ENCODE measurements at places on chromosomes 1 and 21.

- DNase-seq = no peak
Measured at GRCh38 chr1:68481041-68481440, 15.8 kb downstream of the DEPDC1 start.

DNA sequence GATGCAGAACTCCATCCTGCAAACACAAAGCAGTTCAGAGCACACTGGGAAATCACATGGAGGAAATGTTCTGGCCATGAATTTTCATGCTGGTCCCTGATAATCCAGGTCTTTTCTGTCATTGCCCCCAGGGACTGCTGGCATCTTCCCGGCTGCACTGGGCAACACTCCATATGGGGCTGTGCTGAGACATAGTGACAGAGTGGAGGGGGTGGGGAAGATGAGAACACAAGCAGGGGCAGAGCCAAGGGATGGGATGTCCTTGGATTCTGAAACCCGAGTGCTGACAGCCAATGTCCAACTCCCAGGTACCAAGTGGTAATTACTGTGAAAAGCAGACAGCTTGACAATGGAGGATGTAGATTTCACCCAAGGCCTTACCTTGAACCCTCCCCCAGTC lies 185.7 kb downstream of the HIVEP3 start:
- no peak for DNase-seq

DNA sequence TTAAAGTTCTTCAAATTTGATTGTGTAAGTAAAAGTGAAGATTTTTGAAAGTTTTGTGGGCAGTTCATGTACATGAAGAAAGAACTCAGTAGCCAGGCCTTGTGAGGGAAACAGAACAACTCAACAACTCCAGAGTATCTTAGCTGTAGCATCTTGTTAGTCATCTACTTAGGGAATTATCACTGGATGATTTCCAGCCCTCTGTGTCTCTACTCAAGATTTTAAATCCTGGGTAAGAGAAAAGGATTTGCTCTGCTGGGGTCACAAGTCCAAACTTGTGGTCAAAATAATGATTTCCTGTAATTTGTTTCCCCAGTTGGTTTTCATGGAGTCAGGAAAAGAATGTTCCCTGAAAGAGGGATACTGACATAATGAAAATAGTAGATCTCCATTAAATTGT lies 8.2 kb downstream of the OR10T2 start:
- DNase-seq = no peak

- peak; percentile 90 for DNase-seq
Measured at GRCh38 chr21:29164323-29164942, 34.0 kb downstream of the MAP3K7CL start.

DNA sequence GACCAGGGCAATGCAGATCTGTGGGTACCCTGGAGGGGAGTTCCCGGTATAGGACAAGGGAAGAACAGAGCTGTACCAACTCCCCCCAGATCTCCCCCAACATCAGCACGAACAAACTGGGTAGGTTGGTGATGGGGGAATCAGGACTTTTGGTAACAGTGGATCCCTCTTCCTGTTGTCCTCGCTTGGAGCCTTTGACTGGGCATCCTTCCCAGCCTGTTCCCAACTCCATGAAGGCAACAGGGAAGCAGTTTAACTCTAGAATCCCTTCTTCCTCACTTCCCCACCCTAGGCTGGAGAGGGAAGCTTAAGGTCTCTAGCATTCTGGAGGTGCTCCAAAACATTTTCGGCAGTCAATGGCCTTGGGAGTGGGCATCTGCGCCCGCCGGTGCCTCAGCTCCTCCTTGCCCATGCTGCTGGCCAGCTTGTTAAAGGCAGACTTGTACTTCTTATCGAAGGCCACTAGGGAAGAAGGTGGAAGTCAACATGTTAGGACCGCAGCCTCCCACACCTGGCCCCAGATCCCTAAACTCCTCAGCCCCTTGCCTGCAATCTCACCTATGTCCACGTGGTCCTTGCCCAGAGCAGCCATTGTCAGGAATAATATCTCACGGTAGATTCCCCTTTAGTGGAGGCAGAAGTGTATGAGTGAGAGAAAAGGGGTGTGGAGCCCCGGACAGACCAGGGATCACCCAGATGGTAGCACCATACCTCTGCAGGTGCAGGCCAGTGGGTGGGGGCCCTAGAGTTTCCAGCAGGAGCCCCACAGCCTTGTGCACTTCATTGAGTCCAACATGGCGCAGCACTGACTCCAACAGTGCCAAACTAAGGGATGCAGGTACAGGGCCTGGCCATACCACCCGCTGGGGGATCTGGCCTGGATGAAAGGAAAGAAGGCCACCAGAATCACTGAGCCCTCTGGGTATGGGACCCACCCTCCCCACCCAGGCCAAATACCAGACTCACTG lies 7.5 kb upstream of the GATAD2B start:
- no peak for DNase-seq

GRCh38 chr1:196181594-196181878 lies 426.7 kb downstream of the KCNT2 start:
- DNase-seq = no peak

DNA sequence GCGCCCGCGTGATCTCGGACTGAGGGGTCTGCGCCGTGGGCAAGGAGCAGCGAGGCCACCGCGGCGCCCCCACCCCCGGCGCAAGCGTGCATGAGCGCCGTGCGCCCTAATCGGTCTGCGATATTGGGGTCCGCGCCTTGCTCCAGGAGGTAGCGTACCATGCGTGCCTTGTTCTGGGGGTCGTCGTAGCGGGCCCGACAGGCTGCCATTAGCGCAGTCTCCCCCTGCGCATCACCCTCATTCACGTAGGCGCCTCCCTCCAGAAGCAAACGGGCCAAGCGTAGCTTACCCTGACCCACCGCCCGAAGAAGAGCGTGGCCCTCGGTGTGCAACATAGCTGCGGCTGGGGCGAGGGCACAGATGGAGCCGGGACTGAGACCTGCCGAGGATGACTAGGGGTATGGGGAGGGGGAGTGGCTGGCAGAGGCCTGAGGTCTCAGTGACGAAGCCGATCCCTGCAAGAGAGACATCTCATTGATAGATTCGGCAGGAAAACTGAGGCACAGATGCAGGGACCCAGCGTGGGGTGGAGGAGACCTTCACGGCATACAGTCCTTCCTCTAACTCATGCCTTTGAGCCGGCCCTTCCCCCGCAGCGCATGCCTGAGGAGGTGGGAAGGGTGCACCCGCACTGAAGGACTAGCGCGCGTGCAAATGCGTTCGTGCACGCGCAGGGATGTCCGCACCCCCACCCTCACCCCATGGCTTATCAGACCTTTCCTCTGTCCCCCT lies 2.8 kb downstream of the ANKRD34A start:
- peak; percentile 58 for DNase-seq

DNA sequence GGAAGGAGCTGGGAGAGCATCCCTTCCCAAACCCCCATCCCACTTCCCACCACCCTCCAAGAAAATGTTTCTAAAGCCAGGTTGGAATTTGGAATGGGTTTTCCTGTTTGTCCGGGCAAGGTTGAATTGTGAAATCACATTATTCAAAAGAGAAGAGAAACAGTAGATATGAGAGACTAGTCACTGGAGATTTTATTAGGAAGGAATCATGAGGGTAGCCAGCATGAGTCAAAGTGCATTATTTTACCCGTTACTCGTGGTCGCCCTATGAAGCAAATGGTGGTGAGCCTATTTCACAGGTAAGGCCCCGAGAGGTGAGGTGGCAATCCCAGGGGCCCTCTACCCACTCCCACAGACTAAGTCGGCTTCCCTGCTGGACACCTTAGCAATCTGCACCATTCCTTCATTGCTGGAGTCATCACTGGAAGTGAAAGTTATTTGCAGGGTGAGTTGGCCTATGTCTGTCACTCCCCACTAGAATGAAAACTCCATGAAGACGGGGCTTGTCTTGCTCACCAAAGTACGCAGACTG lies 52.8 kb downstream of the TOMM20 start:
- no peak for DNase-seq

DNA sequence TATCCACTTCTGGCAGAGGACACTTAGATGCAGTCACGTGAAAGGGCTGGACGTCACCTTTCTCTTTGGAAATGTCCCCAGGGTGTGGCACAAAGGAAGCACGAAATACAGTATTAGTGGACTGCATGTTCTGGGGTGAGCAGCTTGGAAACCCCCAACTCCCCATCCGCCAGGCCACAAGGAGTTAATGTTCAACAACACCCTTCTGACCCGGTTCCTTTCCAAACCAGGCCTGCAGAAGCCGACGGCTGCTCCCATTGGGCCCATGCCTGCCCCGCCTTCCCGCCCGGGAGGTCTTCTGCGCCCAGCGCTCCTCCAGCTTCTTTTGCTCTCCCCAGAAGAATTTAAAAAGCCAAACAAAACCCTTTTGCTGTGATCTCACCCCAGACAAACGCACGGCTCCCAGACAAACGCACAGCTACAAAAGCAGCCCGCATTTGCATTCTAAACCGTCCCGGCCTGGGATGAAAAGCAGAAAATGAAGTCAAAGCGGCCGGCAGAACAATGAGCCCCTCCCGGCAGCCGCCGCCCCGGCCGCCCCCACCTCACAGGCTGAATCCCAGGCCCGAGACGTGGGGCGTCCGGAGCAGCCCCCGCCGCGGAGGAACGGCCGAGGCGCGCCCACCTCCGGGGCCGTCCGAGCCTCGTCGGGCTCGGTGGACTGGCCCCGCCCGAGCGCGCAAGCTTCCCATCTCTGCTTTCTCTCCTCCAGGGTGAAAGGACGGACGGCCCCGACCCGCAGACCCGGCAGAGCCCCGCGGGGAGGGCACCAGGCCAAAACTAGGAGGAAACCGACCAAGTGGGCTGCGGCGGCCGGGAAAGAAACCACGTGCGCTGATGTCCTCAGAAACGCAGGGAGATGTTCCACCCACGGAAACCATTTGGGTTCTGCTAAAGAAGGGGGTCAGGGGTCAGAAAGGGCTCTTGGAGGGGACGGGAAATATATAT lies 101.9 kb downstream of the PLPP3 start:
- DNase-seq = peak; percentile 71

- DNase-seq = no peak
Measured at GRCh38 chr1:6884652-6885153, 99.4 kb downstream of the CAMTA1 start.

GRCh38 chr1:155909894-155910293 lies 1.3 kb downstream of the RIT1 start:
- DNase-seq = peak; percentile 60

- DNase-seq = peak; percentile 65
Measured at GRCh38 chr1:75985827-75986226, 53.6 kb upstream of the ASB17 start.
